ENCODE measurements at places on chromosomes 2 and 18. TPM values are rescaled to one million over a fixed set of nuclear protein-coding genes. Genes with fewer than 3 reads are reported as not detected.

The MARCO gene
- 0.33 TPM for total RNA-seq

GRCh38 chr2:190646780-190647522 lies 1.9 kb upstream of the NAB1 start:
- DNase-seq = no peak

GRCh38 chr2:126674075-126674744 lies 18.3 kb downstream of the GYPC start:
- no peak for DNase-seq

The NEUROD1 gene
- not detected for total RNA-seq

DNA sequence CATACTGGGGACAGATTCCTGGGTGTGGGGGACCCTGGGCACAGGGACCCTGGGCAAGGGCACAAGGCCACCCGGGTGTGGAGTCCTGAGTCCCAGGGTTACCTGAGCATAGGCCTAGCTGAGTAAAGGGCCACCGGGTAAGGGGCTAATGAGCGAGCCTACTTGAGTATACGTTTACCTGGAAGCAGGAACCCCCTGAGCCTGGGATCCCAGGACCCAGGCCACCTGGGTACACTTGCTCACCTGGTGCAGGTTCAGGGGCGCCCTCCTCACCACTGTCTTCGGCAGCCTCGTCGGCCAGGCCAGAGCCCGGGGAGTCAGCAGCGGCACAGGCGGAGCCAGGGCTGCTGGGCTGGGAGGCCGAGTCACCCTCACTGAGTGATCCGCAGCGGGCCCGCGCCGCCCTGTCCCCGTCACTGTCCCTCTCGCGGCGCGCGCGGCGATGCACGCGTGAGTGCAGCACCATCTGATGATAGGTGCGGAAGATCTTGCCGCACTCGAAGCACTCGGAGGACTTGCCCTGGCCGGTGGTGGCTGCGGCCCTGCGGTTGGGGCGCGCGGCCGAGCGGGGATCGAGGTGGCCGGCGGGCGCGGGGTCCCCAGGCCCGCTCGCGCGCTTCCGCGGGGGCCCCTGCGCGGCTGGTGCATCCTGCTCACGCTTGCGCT lies 53.9 kb downstream of the ZNF516 start:
- DNase-seq = no peak

DNA sequence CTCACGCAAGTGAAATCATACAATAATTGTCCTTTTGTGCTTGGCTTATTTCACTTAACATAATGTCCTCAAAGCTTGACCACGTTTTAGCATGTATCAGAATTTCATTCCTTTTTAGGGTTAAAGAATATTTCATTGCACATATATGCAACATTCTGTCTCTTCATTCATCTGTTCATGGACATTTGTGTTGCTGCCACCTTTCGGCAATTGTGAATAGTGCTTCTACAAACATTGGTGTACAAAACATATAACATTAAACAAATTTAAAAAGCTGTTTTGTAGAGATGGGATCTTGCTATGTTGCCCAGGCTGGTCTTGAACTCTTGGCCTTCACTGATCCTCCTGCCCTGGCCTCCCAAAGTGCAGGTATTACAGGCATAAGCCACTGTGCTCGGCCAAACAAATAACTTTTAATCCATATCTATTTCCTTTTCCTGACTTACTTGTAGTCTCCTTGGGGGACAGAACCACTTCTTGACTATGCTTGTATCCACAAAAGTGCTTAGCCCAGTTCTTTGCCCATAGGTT lies 209.3 kb downstream of the SLC4A3 start:
- no peak for DNase-seq

DNA sequence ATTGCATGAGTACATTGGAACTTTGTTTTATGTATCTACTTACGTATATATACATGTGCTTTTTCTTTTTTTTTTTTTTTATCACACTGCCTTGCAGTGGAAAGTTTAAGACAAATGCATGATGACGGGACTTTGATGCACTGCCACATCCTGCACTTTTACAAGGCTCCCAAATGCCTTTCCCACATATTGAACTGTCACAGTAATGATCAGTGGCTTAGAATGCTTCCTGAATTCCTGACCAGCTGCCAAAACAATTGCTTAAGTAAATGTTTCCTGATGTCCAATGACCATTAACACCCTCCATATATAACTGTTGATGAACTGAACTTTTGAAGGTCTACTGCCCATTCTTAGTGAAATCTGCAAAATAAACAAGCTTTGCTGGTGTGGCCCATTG lies 60.2 kb downstream of the LYPD6B start:
- no peak for DNase-seq

DNA sequence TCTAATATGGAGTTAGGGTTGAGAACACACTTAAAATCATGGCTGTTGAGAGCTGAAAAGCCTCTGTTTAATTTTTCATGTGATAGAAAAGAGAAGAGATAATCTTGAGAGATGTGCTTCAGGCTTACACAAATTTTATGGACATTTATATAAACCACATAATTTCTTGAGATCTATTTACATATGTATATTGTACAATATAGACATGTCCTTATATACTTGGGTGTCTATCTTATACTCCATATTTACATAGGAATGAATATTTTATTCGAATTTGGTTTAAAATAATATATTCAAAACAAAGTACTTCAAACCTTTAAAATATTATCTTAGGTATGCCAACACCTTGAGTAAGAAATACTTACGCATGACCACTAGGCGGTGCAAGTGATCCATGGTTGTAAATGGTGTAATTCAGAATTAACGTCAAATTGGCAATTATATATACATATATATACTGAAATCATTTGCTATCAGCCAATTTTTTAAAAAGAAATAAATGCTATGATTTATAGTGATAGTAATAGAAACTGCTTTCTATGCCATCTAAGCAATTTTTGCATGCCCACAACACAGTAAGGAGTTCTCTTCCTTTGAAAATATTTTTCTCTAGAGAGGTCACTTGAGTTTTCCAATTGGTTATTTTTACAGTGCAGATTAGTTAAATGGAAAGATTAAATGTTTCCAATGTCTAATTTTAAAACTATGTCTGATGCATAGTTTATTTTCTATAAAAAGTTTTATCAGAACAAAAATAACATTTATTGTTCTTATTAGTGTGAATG lies 37.6 kb upstream of the SPAG16 start:
- no peak for DNase-seq

GRCh38 chr2:48845684-48846083 lies 90.2 kb upstream of the LHCGR start:
- no peak for DNase-seq

- peak; percentile 51 for DNase-seq
Observed at GRCh38 chr2:187842978-187843847, 289.0 kb upstream of the TFPI start.

GRCh38 chr2:196604196-196604595 lies 35.3 kb upstream of the CCDC150 start:
- no peak for DNase-seq

- DNase-seq = no peak
Observed at GRCh38 chr2:100460904-100461530, 9.3 kb upstream of the NMS start.

DNA sequence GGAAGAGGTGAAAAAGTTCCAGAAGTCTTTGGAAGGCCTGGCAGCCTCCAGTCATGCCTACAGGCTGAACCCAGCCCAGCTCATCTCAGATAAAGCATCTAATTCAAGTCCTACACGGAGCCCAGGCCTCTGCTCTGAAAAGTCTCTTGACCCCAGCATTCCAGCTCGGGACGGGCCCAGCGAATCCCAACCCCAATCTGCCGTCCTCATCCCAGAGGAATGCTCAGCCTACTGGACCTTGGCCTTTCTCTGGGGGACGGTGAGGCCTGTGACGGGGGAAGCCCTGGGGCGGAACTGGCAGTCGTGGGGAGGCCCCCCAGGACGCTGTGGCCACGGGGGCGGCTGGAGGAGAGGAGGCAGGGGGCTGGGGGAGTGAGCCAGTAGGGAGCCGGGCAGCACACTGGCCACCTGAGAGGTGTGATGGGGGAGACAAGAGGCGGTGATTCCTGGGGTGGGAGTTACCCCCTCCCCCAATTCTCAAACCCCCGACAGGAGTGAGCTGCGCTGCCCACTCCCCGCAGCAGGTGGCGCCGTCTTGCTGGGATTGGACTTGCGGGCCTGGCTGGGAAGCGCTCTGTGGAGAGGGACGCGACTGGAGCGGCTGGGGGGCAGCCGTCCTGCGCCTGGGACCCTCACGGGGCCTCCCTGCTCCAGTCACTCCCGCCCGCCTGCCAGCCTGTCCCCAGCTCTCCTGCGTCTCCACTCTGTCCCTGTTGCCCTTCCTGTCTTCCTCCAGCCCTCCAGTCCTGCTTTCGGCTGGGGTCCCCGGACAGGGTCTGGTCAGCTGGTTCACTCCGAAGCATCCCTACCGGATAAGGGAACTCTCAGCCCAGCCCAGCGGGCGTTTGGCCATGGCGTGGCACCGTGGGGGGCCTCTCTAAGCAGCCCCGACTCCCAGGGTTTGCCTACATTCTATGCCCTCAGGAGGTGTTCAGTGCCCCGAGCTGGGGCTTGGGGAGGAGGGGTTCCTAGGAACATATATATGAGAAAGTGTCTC lies 182.6 kb upstream of the HAAO start:
- no peak for DNase-seq

- no peak for DNase-seq
Observed at GRCh38 chr2:16727256-16727655, 61.6 kb upstream of the CYRIA start.

GRCh38 chr2:197710424-197711042 lies 5.4 kb downstream of the MARS2 start:
- no peak for DNase-seq

- DNase-seq = no peak
Observed at GRCh38 chr2:8893978-8894820, 56.8 kb upstream of the KIDINS220 start.
